ENCODE measurements at places on chromosomes 5 and 9. TPM values are rescaled to one million over a fixed set of nuclear protein-coding genes. Genes with fewer than 3 reads are reported as not detected.

The ADAMTS19 gene
- total RNA-seq, result not detected

DNA sequence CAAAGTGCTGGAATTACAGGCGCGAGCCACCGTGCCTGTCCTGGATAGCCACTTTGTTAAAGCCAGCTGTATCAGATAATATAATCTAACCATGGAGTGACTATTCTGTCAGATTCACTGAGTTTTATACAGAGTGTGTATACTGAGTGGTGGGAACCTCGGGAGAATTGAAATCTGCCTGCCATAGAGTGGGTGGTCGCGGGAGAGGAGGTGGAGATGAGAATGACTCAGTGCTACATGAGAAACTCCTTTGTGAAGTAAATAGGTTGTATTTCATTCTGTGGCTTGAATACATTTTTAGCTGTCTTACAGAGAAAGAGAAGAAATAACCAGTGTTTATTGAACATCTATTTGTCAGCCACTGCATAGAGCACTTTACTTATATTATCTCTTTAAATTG, 26.4 kb downstream of the ATP6V0E1 start:
- DNase-seq, result no peak

DNA sequence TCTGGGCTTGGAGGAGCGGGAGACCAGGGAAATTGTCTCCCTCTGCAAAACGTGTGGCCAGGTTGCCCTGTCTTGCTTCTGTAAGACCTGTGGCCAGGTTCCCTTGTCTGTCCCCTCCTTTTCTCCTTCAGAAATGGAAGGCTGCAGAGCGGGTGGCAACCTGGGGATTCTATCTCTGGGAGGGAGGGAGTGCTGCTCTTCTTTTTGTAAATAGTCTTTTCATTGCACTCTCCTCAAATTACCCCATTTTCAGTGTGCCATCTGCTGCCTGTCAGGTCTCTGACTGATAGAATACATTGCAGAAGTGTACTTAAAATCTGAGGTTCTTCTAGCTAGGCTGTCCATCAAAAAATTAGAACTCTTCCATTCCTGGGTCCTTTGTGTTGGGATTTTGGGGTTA, 126.0 kb downstream of the GABRB2 start:
- DNase-seq, result no peak

DNA sequence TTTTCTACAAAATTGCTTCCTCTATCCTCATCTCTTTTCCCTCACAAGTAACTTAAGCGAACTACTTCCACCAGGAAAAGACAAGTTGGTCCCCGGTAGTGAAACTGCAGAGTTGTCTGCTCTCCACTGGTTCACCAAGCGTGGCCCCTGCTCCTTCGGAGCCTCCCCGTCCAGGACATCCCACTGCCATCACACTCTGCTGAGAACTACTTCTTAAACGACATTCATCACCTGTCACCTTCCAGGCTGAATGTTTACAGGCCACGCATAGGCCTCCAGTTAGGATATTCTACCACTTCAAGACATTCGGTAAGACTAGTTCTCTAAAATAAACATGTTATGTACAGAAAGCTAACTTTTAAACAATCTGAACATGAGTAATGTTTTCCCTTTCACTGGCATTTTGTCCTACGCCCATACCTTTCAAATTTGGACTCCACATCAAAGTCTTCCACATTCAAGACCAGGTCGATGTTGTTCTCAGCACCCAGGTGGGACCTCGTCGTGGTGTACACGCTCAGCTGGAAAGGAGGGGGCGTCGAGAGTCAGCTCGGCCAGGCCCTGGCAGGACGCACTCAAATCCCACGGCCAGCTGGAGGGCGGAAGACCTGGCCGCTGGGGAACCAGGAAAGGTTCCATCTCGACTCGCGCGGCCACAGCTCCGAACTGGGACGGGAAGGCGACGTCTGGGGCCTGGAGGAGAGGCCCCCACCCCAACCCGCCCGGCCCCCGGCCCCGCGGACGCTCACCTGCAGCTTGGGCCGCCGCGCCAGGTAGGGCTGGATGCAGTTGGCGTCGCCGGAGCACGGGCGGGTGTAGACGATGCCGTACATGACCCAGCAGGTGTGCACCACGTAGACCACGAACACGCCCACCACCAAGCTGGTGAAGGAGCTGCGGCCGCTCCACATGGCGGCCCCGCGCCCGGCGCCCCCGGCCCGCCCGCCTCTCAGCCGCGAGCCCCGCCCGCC, 683 bp downstream of the CLPTM1L start:
- DNase-seq, result no peak

The SH3TC2 gene
- total RNA-seq, result 3.8 TPM

The IFNB1 gene
- not detected for total RNA-seq

The SPOUT1 gene
- 23.2 TPM for total RNA-seq

- DNase-seq, result no peak
Measured at GRCh38 chr5:141882594-141883183, 4.5 kb upstream of the PCDH1 start.

DNA sequence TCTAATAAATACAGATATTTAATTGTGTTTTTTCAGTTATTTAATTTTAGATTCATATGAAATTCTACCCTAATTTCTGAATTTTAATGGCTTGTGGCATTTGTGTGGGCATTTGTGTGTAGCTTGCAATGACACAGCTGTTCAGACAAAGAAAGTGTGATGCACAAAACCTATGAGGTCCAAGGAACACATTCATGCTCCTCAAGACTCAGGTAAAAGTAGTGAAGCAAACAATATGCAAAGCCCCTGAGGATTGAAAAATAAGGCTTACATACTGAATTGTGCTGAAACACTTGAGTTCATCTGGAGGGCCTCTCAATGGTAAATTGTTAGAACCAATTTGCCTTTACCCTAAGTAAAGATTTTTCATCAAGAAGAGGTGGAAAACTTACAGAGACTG, 28.1 kb downstream of the IL7R start:
- no peak for DNase-seq

GRCh38 chr9:134555094-134555650, 86.4 kb upstream of the COL5A1 start:
- DNase-seq, result no peak

The KIF20A gene
- 13.7 TPM for total RNA-seq

DNA sequence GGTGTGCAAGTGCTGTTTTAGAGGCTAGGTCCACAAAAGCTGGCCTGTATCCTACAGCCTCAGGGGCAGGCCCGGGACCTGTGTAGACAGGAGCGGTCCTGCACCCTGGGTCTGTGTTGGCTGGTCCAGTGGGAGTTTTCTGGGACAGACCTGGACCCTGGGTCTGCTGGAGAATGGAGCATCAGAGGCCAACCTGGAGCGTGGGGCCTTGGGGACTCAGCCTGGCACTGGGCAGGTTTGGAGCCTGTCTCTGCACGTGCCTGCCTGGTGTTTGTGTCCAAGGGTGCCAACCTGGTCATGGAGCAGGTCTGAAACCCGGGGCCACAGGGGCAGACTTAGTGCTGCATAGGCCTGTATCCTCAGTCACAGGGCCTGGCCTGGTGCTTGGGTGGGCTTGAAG, 45.8 kb downstream of the SRFBP1 start:
- DNase-seq, result no peak

DNA sequence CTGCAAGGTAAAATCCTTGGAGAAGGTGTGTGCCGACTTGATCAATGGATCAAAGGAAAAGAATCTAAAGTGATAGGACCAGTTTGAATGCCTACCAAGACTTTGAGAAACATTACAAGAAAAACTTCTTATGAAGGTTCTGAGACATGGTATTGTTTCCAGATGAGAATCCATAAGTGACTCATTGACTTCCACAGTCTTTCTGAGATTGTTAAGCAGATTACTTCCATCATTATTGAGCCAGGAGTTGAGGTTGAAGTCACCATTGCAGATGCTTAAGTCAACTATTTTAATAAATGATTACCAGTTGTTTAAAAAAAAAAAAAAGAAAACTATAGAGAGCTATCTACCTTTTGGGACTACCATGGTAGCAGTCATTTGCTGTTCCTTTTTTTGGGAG, 7.0 kb downstream of the LNPEP start:
- DNase-seq, result no peak

The CDHR2 gene
- not detected for total RNA-seq
